NCI-H2227 treated with DMSO at 0.1 percent for 48 hours (cell line): ENCODE measurements at places on chromosomes 1 and 21.

- DNase-seq, result no peak
Observed at GRCh38 chr1:185349556-185349955, 32.5 kb upstream of the IVNS1ABP start.

DNA sequence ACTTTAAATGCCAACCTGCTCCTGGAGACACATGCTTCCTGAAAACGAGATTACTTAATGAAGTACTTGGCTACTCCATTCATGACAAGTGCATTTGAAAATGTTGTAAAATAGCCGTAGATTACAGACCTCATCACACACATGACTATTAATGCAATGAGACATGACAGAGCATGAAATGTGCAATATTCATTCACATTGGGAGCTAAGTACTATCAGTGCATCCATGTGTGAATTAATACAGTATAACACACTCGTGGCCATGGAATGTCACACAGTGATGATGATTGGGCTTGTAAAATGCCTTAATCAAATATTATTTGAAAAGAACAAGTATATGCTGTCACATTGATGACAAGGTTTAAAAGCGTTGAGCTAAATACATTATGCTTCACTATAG is 407.0 kb downstream of the AMY1C start:
- no peak for DNase-seq

- peak; percentile 40 for DNase-seq
Observed at GRCh38 chr1:14598498-14599182, at the start of gene KAZN. TSS of gene KAZN (plus strand) at chr1:14598685.

DNA sequence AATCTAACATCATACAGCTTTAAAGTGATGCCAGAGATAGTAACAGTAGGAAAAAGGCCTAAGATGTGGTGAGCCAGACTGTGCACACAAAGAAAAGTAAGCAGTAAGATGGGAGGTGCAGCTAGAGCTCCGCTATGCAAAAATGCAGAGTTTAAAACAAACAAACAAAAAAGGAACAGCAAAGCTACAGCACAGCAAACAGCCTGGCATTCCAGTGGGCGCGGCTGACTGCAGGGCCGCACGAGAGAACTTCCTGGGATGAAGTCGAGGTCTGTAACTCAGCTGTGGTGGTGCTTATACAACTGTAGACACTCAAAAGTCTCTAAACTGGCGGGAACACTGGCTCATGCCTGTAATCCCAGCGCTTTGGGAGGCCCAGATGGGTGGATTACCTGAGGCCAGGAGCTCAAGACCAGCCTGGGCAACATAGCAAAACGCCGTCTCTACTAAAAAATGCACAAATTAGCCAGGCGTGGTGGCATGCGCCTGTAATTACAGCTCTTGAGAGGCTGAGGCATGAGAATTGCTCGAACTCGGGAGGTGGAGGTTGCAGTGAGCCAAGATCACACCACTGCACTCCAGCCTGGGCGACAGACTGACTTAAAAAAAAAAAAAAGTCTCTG is 30.1 kb downstream of the PRDM15 start:
- DNase-seq, result no peak

DNA sequence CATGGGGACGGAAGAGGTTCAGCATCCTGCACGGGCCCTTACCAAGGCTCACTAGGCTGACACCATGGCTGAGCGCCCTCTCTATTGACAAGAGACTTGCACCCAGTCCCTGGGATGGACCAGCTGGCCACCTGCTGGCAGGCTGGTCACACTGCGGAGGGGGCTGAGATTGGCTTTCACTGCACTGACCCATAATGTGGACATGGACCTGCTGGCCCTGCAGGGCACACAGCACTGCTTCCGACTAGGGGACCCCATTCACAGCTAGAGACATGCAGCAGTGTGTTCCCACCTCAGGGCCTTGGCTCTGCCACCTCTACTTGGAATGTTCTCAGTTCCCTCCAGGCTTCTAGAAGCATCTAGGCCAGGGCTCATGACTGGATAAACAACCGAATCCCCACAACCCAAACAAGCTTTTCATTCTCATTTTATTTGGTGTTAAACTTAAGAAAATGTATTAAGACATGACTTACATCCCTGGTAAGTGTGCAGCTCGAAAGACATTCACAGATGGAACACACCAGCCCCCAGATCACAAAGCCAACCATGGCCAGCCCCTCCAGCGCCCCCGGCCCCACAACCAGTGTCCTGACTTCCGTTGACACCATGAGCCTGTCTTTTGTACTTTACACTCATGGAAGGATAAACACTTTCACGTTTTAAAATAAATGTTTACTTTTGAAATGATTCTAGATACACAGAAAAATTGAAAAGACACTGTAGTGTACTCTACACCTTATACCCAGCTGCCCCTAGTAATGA is 9.3 kb upstream of the SRARP start:
- no peak for DNase-seq

GRCh38 chr1:184499616-184500015 is 112.8 kb downstream of the C1orf21 start:
- peak; percentile 50 for DNase-seq

DNA sequence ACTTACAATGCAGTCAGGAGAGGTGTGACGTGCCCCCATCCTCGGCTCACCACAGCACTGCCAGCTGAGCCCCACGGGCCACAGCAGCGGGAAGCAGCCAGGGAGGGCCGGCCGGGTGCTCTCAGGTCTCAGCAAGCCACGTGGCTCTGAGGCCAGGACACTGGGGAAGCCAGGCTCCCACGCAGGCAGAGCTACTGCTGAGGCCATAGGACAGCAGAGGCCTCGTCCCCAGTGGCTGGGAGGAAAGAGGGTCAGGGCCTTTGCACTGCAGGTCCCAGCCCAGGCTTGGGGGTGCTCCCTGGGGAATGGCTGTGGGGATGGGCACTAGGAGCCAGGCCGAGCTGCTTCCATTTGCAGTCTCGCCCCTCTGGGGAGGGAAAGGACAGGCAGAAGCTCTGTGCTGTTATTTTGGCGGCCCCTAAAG is 5.8 kb downstream of the LRRC47 start:
- DNase-seq, result no peak

DNA sequence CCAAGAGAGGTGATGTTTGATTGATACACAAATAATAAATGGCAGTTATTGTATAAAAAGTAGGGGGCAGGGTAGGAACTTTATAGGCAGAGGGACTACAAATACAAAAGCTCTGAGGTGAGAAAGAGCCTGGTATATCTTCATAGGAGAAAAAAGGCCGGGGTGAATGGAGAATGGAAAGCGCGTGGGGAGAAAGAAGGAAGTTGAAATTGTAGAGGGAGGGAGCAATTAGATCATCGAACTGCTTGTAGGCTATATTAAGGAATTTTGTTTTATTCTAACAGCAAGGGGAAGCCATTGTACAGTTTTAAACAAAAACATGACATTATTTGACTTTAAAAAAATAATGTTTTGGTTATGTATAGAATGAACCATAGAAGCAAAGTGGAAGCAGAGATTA is 147.4 kb downstream of the PDE4B start:
- no peak for DNase-seq

DNA sequence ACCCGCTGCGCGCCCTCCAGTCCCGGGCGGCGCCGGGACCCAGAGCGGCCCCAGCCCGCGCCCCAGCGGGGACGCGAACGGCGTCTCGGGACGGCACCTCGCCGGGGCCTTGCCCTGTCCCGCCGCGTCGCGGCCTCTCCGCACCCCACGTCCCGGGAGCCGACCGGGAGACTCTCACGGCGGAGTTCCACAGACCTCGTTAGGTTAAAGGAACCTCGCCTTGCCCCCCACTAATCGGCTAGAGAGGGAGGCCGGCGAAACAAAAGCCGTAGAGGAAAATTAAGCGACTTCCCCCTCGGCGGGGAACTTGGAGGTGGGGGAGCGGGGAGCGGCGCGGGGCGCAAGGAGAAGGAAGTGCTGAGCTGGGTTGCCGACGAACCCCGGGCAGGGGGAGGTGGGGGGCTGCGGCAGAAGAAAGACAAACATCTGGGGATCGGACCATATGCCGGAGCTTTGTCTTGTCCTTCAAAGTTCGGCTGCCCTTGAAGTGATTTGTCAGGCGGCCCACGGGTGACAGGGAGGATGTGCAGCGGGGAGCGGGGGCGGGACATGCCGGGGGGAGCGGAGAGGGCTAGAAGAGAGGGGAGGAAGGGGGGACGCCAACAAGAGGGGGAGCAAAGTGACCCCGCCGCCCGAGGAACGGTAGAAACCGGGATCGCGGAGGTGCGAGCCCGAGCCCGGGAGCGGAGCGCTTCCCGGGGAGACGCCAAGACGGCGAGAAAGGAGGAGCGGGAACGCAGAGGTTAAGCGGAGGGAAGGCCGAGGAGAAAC is 120.0 kb upstream of the RRP15 start:
- peak; percentile 42 for DNase-seq

- no peak for DNase-seq
Observed at GRCh38 chr1:192797143-192797542, 11.7 kb upstream of the RGS2 start.

- peak; percentile 35 for DNase-seq
Observed at GRCh38 chr1:10539411-10540043, 64.8 kb downstream of the PEX14 start.

GRCh38 chr1:239815074-239815473 is 276.6 kb upstream of the FMN2 start:
- no peak for DNase-seq

DNA sequence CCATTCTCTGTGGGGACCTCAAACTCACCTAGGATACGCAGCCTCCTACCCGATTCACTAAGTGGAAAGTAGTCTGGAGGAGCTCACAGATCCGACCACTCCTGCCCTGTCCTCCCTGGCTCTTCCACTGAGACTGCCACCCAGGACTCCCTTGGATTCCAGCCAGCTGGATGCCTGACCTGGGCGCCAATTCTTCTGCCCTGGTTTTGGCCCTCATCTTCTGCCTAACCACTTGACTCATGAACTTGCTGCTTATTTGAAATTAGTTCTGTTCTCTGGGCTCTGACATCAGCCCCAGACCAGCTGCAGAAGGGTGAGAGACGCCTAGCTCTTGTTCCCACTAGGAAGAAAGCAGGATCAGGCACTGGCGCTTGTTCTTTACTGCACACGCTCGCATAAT is 48.9 kb downstream of the SLC35D1 start:
- DNase-seq, result no peak

GRCh38 chr1:163875200-163875926 is 553.6 kb downstream of the NUF2 start:
- no peak for DNase-seq

DNA sequence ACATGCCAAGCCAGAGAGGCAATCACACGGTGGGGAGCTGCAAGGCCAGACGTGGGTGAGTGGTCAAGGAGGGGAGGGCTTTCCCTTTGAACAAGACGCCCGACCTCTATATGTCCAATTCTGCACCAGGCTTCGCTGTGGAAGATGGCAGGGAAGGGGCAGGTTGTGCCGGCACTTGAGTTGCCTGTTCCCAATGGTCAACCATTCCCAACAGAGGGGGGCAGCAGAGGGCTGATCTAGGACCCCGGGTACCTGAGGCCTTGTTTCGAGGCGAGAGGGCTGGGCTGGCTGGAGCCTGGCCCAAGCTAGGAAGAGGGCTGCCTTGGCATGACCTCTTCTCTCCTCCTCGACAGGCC is 64.9 kb downstream of the TMEM53 start:
- DNase-seq, result peak; percentile 41

GRCh38 chr1:108503062-108503733 is 53.1 kb downstream of the NBPF6 start:
- no peak for DNase-seq
